Right kidney (tissue), 9 donors: ENCODE measurements at places on chromosomes 12 and 14.

DNA sequence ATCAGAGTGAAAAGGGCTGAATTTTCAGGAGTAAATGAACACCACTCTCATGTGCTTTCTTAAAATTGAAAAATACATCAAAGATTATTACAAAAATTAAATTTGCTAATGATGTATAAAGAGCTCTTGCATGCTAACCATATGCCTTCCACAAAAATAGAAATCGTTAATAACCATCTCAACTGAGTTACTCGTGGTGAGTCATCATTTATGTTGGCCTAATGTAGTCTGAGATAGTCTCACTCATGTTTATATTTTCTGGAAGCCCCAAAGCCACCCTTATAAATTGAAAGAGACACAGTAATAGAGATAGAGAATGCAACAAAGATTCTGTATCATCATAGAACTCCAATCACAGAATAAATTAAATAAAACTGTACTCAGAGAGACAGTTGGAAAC is 131.2 kb downstream of the KCNH5 start:
- no peak for DNase-seq

GRCh38 chr14:103099733-103100280 is 5.3 kb downstream of the EXOC3L4 start:
- DNase-seq, result no peak

DNA sequence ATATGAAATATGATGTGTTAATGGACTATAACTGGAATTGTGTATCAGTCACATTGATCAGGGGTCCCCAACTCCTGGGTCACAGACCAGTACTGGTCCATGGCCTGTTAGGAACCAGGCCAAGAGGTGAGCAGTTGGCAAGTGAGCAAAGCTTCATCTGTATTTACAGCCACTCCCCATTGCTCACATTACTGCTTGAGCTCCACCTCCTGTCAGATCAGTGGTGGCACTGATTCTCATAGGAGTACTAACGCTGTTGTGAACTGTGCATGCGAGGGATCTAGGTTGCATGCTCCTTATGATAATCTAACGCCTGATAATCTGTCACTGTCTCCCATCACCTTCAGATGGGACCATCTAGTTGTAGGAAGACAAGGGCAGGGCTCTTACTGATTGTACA is 72.3 kb downstream of the CDK17 start:
- no peak for DNase-seq

DNA sequence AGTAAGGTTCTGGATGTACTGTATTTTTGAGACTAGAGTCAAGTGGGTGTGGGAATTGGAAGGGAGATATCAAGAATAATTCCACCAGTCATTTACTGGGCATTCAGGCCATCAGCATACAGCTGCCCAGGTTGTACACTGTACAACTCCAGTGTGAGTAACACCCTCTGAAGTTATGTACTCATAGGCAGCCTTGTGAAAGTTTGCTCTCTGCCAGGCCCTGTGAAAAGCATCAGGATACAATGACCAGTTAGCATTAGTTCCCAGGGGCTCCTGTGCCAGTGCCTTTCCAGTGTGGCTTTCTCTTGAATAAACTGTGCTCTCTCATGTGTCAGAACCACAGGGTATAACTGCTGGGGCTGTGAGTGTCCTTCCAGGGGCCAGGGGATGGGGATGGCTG is 89.7 kb downstream of the LGMN start:
- DNase-seq, result no peak

DNA sequence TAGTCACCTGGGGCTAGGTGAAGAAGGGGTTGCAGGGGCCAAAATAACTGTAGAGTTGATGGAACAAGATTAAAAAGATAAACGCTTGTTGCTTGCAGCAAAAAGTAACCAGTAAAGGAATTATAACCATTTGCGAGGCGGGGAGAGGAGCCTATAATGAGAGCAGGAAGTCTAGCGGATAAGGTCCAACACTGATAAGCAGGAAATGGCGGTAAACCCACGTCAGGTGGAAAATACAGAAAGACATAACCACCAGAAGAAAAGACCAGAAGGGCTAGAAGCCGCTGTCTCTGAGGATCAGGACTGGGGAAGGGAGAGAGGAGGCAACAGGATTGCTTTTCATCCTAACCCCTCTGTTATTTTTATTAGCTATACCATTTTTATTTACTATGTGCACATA is 303.3 kb downstream of the DPF3 start:
- no peak for DNase-seq

DNA sequence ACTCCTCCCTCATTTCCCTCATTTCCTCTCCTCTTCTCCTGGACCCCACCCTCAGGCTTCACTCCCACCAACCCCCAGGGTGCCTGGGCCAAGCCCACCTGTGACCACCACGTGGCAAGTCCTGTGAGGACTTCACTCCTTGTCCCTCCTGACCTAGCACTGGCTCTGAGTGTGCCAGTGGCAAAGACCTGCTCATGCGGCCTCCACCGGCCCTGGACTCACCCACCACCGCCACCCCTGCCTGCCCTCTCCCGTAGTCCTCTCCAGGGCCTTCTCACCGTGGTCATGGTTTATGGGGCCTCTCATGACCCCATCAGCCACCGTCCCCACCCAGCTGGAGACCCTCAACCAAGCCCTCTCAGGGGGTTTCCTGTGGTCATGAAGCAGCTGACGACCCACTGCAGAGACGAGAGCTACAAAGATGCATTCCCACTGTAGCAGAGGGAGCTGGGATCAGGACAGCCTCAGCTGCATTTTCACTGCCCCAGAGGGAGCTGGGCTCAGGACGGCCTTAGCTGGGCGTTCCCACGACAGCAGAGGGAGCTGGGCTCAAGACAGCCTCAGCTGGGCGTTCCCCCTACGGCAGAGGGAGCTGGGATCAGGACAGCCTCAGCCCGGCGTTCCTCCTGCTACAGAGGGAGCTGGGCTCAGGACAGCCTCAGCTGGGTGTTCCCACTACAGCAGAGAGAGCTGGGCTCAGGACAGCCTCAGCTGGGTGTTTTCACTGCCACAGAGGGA is 3.2 kb upstream of the C14orf180 start:
- no peak for DNase-seq

DNA sequence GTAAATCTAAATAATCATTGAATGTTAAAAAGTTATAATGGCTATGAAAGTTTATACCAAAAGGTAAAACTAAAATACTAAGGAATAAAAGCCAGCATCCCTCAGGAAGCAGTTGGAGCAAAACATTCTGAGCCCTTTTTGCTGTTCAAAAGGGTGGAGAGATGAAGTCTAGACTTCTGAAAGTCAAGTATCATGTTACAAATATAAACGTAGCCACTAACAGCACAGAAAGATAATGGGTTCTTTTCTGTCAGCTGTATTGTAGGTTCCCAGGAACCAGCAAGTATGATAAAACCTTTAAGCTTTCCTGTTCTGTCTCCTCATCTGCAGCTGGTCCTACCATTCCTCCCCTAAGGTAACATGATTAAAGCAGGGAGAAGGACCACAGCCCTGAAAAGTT is 16.4 kb upstream of the PLD4 start:
- no peak for DNase-seq

- DNase-seq, result no peak
Observed at GRCh38 chr12:55925870-55926737, 1.6 kb downstream of the PYM1 start.

GRCh38 chr14:51219473-51220448 is 20.3 kb upstream of the TMX1 start:
- no peak for DNase-seq

GRCh38 chr12:30828686-30829085 is 73.9 kb upstream of the CAPRIN2 start:
- DNase-seq, result no peak

GRCh38 chr12:108090932-108091678 is 38.0 kb upstream of the WSCD2 start:
- no peak for DNase-seq

GRCh38 chr14:19801118-19801464 is 2.5 kb upstream of the OR4N2 start:
- DNase-seq, result no peak

- DNase-seq, result peak; percentile 86
Observed at GRCh38 chr14:105093431-105094192, 28.4 kb upstream of the GPR132 start.

DNA sequence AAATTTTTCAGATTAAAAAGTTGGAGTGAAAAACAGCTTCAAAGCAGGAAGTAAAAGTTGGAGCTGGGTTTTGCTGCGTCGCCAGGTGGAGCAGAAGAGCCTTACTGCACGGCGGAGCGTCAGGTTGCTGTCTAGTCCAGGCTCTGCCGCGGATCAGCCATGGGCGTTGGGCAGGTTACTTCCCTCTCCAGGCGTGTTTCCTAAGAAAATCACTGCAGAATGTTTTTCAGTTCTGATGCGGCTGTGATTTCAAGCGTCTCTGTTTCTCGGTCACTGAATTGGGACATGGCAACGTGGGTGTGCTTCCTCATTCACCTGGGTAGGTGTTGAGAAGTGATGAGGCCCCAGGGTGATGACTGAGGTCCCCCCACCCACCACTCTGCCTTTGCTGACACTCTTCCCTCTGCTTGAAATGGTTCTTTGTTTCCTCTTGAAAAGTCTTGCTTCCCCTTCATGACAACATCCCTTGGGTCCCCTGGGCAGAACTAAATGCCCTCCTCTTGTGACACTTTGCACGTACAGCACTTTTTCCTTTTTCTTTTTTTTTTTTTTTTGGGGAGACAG is 7.6 kb downstream of the EVL start:
- DNase-seq, result no peak

DNA sequence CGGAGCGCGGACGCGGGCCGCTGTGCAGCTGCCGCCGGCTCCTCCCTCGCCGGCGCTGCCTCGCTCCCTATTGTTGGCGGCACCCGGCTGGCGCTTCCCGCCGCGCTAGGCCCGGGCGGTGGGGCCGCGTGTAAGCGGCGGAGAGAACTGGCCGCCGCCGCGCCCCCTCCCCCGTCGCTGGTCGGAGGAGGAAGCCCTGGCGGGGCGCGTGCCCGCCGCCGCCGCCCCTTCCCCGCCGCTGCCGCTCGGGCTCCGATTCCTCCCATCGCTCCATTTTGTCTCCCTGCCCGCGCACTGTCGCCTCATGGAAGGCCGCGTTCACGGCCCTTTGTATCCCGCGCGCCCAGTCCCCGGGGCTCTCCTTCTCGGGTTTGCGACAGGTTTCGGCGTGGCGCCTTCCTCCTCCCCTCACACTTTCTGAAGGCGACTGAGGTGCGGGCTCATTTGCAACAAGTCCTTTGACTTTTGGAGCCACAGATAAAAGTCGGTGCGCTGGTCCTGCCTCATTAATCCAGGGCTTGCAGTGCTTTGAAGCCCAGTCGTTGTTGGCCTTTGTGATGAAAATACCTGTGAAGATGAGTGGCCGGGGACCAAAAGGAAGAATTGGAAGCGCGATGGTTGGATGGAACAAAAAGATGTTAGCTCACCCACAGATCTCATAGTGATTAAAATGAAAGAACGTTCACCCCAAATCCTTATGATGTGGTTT is 707 bp downstream of the CPSF6 start:
- peak; percentile 91 for DNase-seq

DNA sequence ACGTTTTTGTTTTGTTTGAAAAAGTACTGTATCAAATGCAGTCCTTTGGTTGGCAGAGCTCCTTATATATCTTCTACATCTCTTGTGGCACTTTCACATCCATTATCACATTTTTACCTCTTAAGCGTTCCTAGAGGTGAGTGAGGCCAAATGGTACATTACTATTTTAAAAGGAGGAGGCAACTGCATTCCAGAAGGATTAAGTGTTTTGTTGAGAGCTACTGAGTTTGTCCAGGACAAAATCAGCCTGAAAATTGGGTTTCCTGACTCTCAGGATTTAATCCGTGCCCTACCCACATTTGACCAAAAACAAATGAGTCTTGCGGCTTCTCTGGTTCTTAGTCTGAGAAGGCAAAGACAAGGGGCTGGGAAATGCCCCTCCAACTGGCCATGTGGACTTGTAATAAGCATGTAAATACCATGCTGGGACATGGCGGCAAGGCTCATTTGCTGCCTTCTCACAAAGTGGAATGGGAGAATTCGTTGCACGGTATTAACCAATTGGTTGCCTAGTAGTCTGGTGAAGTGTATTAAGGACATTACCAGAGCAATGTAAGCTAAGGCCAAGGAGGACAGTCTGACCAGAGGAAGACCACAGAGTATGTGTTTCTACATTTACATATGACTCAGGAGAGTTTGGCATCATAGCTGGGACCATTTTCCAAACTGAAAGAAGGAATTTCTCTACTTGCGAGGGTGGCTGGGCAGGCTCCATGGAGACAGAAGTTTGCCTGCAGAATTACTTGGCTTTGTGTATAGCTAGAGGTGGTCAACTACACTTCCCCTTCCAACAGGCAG is 175.8 kb upstream of the PLXNC1 start:
- DNase-seq, result no peak

DNA sequence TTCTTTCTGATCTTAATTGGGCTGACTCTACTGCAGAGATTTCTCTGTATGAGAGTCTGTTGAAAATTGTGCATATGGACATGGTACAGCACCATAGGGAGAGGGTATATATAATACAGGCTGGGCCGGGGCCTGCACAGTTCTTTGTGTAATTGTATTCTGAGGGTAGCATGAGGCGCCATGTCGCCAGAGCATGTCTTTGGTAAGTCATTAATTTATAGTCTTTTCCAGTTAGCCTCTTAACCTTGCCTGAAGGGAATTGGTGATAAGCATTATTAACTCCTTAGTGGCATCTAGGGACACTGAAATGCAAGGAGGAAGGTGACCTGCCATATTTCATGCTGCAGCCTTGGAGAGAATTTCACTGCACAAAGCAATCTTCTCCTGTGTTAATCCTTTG is 569.9 kb downstream of the TMTC2 start:
- DNase-seq, result no peak

GRCh38 chr12:98743362-98743953 is 98.4 kb downstream of the APAF1 start:
- no peak for DNase-seq

DNA sequence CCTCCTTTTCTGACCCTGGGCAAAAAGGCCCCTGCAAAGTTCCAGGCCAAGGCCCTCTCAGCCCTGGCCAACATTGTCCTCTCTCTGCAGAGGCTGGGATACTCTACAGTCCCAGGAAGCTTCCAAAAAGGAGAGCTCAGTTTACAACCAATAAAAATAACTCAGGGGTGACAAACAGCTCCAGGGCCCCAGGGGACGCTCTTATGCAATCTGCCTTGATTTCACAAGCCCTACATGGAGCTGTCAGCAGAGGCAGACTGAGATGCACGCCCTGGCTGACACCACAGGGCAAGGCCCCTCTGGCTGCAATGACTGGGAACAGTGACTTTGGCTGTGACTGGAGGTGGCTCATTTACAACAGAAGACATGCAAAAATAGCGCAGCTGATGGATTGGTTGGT is 129.0 kb upstream of the MED13L start:
- DNase-seq, result peak; percentile 28

DNA sequence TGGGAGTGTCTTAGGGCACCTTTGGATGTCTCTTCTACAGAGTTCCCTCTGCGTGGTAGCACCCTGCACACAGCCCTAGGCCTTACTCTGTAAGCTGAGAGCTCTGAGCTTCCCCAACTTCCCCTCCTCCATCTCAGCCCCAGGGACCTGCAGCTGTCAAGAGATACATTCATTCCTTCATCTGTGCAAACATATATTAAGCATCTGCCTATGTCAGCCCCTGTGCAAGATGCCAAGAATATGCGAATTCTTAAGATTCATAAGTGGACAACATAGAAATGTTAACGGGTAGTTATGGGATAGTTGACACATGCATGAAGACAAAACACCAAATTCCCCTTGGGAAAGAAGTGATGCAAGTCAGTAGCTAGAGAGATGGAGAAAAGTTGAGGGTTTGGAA is 190.8 kb downstream of the SLC41A2 start:
- no peak for DNase-seq
